ENCODE measurements at places on chromosomes 1 and 21.

- DNase-seq: no peak
Observed at GRCh38 chr1:215987092-215987875, 420.2 kb downstream of the KCTD3 start.

GRCh38 chr1:153942766-153943549 is 3.6 kb downstream of the DENND4B start:
- DNase-seq: no peak

DNA sequence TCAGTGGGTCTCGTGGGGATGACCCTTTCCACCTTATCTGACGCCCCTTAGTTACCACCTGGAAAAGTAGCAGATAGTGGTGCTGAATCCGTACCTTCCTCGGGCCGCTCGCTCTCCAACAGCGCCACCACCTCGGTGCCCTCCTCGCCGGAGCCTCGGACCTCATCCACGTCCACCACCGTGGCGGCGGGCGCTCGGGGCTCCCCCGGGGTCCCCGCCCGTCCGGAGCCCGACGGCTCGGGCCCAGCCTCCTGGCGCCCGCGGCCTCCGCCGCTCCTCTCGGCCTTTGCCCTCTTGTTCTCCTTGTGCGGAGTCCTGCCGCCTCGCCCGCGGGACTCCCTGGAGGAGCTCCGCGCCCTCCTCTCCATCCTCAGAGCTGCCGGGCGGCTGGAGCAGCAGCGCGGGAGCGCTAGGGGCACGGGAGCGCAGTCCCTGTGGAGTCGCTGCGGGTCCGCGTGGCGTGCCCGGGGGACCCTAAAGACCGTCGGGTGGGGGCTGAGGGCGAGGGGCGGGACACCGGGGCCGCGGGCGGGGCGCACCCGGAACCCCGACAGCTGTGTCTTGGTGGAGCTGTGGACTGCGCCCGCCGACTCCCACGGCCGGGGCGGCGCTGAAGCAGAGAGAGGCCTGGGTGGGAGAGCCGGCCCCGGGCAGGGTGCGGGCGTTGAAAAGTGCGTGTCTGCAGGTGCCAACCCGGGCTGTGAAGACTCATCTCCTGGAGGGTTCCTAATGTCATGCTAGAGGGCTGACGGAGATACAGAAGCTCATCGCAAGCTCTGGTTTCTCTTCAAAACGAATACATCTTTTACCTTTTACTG is at the start of gene NPHS2:
TSS of gene NPHS2 (minus strand) at position 452 of the 818 bp plus-strand sequence. CDS start at position 368, 84 bp downstream.
- DNase-seq: no peak

DNA sequence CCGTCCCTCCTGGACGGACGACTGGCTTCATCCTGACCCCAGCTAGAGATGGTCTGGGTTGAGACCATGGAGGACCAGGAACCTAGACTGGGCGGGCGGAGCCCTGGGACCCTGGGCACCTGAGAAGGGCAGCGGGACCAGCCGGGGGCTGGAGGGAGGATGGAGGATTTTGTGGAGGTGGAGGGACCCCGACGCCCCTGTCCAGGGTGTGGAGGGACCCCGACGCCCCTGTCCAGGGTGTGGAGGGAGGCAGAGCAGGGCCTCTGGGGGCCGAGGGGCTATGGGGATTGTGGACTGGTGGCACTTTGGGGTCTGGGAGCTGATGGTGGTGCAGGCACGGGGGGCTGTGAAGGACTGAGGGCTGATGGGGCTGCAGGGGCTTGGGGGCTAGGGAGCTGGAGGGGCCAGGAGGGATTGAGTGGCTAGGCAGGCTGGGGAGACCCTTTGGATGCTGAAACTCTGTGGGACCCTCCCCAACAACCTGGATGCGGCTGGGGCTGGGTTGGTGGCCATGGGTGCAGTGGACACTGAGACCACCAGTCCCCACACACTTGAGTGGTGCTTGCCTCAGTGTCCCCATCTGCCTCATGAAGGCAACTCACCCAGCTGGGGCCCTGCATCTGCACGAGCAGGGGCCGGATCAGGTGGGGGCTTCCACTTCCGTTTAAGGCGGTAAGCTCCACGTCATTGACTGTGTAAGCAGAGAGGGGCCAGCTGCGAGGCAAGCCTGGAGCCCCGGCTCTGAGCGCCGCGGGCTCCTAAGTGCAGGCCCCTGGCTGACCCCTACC is 7.4 kb downstream of the GJC2 start:
- no peak for DNase-seq

GRCh38 chr1:147171399-147172167 is 687 bp downstream of the PRKAB2 start:
- DNase-seq: no peak

DNA sequence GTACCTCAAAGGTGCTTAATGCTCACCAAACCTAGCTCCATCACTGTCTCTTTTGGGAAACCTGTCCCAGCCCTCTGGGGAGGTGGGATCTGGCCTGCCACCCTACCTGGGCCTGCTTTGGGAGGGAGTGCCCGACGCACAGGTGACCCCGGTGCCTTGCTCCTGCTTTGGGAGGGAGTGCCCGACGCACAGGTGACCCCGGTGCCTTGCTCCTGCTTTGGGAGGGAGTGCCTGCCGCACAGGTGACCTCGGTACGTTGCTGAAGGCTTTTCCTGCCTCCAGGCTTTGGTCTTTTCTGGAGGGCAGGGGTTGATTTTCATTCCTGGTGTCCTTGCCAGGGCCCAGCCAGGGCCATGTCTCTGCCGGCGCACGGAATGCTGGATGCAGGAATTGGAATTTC is 25.2 kb upstream of the C1orf174 start:
- DNase-seq: no peak

GRCh38 chr1:110859062-110859461 is 13.9 kb upstream of the CD53 start:
- DNase-seq: no peak

DNA sequence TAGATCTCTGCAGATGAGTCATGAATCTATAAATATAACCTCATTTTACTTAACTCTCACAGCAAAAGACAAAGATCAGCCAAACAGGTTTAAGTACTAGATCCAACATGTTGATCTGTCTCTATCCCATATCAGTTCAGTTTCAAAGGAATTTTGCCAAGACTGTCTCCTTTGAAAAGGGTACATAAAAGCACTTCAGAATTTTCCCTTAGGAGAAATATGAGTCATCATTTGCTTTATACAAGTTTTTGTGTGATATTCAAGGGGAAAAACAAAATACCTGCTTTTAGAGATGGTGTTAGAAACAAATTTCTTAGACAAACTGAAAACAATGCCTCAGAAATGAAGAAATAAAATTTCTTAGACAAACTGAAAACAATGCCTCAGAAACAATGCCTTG is 73.5 kb upstream of the LRRC7 start:
- DNase-seq: no peak

DNA sequence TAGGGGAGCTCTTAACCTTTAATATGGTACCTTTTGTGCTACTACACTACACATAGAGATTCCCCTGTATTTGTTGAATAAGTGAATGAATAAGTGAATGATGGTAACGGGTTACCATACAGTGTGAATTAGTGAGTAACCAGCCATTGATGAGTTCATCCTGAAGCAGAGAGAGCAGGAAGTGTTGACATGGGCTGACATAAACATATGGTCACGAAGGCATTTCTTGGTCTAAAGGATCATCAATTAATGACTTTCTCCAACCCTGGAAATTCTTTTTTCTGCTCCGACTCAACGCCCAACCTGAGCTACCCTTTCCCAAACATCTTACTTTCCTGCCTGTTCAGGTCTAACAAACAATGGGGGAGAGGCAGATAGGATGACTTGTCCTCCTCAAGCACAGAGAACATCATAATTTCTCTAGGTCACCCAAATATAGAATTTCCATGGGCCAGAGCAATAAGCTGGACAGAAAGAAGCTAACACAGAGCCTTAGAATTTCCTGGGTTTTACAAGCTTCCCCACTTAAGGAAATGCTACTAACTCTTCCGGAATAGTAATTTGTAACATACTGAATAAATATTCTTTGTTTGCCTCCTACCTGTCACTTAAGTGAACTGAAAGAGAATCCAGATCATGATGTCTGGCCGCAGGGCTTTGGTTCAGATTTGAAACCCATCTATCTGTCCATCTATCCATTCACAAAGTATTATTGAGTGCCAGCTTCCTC is 114.7 kb upstream of the NGF start:
- no peak for DNase-seq

DNA sequence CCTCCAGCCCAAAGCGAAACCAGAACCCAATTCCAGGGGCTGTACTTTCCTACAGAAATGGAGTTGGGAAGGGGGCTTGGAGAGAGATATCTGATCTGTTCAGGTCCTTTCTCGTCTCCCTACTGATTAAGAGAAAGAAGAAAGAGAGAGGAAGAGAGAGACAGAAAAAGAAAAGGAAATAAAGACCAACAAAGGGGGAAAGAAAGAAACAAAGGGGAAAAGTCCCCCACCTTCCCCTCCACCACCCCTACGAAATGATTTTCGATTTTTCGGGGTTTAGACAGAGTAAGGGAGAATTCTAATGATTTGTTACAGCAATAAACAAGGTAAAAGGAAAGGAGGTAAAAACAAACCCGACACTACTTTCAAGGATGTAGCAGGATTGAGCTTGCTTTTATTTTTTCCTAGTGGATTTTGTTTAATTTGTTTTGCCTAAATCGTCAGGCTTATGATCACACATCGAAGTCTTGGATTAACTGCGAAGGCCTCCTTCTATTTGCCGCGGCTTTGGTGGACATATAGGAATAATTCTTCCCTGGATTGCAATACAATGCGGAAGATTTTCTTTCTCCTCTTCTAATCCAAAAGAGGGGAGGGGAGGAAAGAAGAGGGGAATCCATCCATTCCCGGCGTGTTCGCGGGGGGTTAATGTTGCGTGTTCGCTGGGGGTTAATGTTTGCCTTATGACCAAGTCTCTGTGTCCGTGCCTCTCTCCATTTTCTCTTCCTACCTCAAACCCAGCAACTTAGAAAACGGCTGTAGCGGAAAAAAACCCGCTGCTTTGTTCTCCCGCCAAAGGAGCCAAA is 1.9 kb downstream of the TAL1 start:
- no peak for DNase-seq

DNA sequence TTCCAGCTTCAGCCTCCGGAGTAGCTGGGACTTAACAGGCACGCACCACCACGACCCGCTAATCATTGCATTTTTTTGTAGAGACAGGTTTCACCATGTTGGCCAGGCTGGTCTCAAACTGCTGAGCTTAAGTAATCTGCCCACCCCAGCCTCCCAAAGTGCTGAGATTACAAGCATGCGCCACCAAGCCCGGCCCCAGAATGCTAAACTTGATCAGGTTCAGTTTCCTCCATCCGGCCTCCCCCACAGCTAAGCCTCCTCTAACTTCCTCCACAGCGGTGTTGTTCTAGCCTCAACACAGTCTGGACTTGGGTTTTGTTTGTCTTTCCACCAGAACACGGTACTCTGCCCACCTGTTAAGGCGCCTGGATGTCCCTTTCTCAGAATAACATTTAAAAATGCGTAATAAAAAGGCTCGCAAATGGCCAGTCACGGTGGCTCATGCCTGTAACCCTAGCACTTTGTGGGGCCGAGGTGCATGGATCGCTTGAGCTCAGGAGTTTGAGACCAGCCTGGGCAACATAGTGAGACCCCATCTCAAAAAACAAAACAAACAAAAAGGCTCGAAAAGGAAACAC is 2.4 kb downstream of the PARP1 start:
- DNase-seq: no peak

DNA sequence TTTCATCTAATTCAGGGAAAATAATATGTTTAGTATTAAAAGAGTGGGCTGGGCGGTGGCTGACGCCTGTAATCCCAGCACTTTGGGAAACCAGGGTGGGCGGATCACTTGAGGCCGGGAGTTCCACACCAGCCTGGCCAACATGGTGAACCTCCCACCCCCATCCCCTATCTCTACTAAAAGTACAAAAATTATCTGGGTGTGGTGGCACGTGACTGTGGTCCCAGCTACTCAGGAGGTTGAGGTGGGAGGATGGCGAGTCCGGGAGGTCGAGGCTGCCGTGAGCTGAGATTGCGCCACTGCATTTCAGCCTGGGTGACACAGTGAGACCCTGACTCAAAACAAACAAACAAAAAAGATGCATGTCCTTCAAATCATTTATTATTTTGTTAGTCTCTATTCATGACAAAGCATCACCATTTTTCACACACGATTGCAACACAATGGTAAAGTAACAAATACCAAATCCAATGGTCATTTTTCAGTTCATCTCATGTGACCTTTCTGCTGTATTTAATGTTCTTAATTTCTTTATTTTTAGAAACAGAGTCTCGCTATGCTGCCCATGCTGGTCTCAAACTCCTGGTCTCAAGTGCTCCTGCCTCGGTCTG is 1.0 kb downstream of the MSH4 start:
- no peak for DNase-seq

DNA sequence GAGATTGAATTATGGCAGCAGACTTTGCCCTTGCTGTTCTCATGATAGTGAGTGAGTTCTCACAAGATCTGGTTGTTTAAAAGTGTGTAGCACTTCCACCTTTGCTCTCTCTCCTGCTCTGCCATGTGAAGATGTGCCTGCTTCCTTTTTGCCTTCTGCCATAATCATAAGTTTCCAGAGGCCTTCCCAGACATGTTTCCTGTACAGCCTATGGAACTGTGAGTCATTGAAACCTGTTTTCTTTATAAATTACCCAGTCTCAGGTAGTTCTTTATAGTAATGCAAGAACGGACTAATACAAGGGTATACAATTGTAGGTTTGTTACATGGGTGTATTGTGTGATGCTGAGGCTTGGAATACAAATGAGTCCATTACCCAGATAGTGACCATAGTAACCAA is 4.2 kb downstream of the SPRR1B start:
- no peak for DNase-seq

DNA sequence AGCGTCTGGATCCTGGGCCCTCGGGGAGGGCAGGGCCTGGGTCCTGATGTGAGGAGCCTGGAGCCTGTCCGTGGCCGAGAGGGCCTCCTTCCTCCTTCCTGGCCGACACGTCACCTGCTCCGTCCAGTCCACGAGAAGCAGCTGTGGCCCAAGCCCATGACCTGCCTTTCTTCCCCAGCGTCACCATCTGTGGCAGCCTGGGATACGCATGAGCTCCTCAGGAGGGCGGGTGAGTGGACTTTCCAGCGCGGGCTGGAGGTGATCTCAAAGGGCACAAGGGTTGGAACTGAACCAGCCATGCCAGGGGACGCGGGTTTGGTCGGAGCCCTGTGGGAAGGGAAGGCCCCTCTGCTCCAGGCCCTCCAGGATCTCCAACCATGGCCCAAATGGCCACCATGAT is 90.4 kb downstream of the DHRS3 start:
- no peak for DNase-seq

DNA sequence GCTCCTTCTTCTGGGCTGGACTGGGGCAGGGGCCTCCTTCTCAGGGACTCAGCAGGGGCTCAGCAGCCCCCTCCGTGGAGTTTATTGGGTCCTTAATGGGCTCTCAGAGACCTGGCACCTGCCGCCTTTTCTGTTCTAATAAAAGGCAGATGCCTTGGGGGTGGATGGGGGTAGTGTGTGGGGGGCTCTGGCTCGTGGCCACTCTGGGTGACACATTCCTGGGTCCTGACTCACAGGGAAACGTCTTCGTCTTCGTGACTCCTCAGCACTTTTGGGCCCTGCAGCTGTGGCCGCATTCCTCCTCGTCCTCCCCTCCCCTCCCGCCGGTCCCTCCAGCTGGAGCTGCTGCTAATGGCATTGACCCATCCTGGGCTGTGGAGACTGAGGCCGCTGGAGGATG is 107.8 kb upstream of the WNT4 start:
- DNase-seq: no peak
